Common myeloid progenitor, CD34-positive (primary cell): ENCODE measurements at places on chromosomes 2 and 18.

- no peaks in the 10 kb centered on the region for H3K27me3 ChIP-seq
- H3K4me3 ChIP-seq: no peak overlapping the region
- no peak for DNase-seq
These were observed 74.9 kb downstream of the ATL2 start for GRCh38 chr2:38301969-38302702.

GRCh38 chr2:62858231-62858832, 152.8 kb downstream of the EHBP1 start:
- H3K4me1 ChIP-seq: no peaks in the 10 kb centered on the region
- H3K27me3 ChIP-seq: no peaks in the 10 kb centered on the region
- H3K36me3 ChIP-seq: peaks cover 7% of the 10 kb centered on the region
- no peak overlapping the region for H3K4me3 ChIP-seq
- DNase-seq: no peak

GRCh38 chr18:39019989-39020388, 1454.4 kb upstream of the CELF4 start:
- H3K4me3 ChIP-seq: no peak overlapping the region
- H3K27me3 ChIP-seq: no peaks in the 10 kb centered on the region
- no peaks in the 10 kb centered on the region for H3K4me1 ChIP-seq
- no peak overlapping the region for H3K27ac ChIP-seq

- H3K27ac ChIP-seq: no peak overlapping the region
- no peaks in the 10 kb centered on the region for H3K27me3 ChIP-seq
- DNase-seq: no peak
- H3K4me3 ChIP-seq: no peak overlapping the region
- no peaks in the 10 kb centered on the region for H3K4me1 ChIP-seq
- H3K36me3 ChIP-seq: no peaks in the 10 kb centered on the region
These were observed 229.0 kb downstream of the MGAT5 start for GRCh38 chr2:134482766-134483340.

- H3K4me3 ChIP-seq: no peak overlapping the region
- peaks cover 23% of the 10 kb centered on the region for H3K4me1 ChIP-seq
- H3K27me3 ChIP-seq: no peaks in the 10 kb centered on the region
- DNase-seq: no peak
- H3K36me3 ChIP-seq: no peaks in the 10 kb centered on the region
These were observed 144.3 kb upstream of the SERTAD2 start for GRCh38 chr2:64797881-64798575.

- H3K4me1 ChIP-seq: peaks cover 15% of the 10 kb centered on the region
- no peaks in the 10 kb centered on the region for H3K27me3 ChIP-seq
- H3K36me3 ChIP-seq: peaks cover 53% of the 10 kb centered on the region
- H3K27ac ChIP-seq: no peak overlapping the region
These were observed 38.5 kb downstream of the GORASP2 start for GRCh38 chr2:170967553-170967952.

GRCh38 chr2:165959371-165959770, 5.8 kb upstream of the TTC21B start:
- H3K36me3 ChIP-seq: no peaks in the 10 kb centered on the region
- DNase-seq: no peak
- H3K4me3 ChIP-seq: no peak overlapping the region
- H3K4me1 ChIP-seq: peaks cover 2% of the 10 kb centered on the region

DNA sequence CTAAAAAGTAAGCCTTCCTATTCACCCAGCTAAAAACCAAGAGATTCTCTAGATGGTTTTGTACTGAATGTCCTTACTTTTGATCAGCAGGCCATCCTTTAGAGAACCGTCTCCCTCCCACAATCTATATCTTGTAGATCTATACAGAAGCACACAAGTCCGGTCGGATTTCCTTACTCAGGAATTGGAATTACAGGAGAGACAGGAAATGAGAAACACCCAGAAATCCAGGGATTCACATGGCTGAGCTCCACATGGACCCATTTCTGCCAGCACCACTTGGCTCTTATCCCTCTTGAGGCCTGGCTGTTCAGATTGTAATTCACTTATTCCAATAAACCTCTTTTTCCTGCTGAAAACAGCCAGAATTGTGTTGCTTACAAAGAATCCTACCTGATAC, 4.5 kb downstream of the OLA1 start:
- no peak for DNase-seq
- peaks cover 6% of the 10 kb centered on the region for H3K4me1 ChIP-seq
- no peak overlapping the region for H3K4me3 ChIP-seq
- H3K27ac ChIP-seq: no peak overlapping the region
- peaks cover 3% of the 10 kb centered on the region for H3K36me3 ChIP-seq

DNA sequence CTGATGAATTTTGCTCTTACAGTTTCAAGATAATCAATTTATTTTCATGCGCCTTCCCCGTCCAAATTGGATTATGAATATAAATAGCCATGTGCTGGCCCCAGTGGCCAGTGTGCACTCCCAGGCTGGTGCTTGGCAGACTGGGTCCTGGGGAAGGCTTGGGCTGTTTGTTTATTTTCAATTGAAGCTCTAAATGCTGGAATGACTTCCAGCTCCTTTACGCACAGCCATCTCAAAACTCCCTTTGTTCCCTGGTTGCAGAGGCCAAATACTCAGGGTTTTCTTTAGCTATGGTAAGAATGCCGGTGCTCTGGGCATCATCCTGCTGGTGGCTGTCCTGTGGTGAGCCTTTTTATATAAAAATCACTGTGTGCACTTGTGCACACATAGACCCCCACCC, 131.5 kb downstream of the PRKCE start:
- H3K36me3 ChIP-seq: no peaks in the 10 kb centered on the region
- H3K27me3 ChIP-seq: no peaks in the 10 kb centered on the region

GRCh38 chr18:29644276-29644675, 1398.3 kb downstream of the DSC3 start:
- H3K27ac ChIP-seq: no peak overlapping the region
- H3K36me3 ChIP-seq: no peaks in the 10 kb centered on the region
- H3K27me3 ChIP-seq: no peaks in the 10 kb centered on the region
- H3K4me3 ChIP-seq: no peak overlapping the region

DNA sequence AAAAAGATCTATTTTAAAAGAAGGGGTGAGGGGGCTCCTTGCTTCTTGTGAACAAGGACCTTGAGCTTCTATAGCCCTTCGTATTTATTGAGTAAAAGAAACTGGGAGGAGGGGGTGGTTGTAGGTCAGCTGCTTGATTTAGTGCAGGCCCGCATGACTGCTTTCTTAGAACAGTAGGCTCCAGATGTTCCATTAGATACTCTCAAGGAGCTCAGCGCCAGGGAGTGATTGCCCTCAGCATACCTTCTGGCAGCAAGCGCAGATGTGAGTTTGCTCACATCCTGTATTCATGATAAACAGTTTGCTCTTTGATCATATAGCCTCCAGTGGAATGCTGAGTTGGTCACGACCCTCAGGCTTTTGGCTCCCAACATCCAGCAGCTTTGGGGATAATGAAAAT, 108.9 kb upstream of the XPO1 start:
- no peaks in the 10 kb centered on the region for H3K36me3 ChIP-seq
- no peak overlapping the region for H3K4me3 ChIP-seq
- no peak overlapping the region for H3K27ac ChIP-seq

DNA sequence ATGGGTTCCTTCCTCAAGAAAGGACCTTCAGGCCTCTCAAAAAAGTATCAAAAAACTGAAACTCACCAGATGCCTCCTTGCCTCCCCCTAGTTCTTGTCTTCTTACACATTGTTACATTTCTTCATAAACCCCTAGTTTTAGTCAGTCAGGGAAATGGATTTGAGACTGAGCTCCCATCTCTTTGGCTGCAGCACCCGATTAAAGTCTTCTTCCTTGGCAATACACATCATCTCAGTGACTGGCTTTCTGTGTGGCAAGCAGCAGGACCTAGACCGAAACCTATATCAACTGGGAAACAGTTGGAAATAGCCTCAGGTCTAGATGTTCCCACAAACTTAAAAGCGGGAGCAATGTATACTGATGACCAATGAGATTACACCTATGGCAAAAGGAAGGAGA, 512.2 kb upstream of the PKDCC start:
- no peak for DNase-seq
- no peaks in the 10 kb centered on the region for H3K4me1 ChIP-seq
- no peaks in the 10 kb centered on the region for H3K27me3 ChIP-seq
- no peak overlapping the region for H3K27ac ChIP-seq
- no peaks in the 10 kb centered on the region for H3K36me3 ChIP-seq

- DNase-seq: no peak
- peaks cover 33% of the 10 kb centered on the region for H3K27me3 ChIP-seq
- H3K27ac ChIP-seq: no peak overlapping the region
These were observed 9.0 kb upstream of the ARHGEF4 start for GRCh38 chr2:130827502-130828251.

- peak overlapping the region; percentile 56 for H3K27ac ChIP-seq
- peak overlapping the region; percentile 48 for H3K4me3 ChIP-seq
- DNase-seq: peak; percentile 71
- H3K4me1 ChIP-seq: peaks cover 28% of the 10 kb centered on the region
- H3K36me3 ChIP-seq: no peaks in the 10 kb centered on the region
- H3K27me3 ChIP-seq: no peaks in the 10 kb centered on the region
These were observed 22.2 kb downstream of the NFE2L2 start for GRCh38 chr2:177242121-177242987.

- no peak overlapping the region for H3K4me3 ChIP-seq
- no peaks in the 10 kb centered on the region for H3K27me3 ChIP-seq
- no peaks in the 10 kb centered on the region for H3K4me1 ChIP-seq
- H3K36me3 ChIP-seq: peaks cover 17% of the 10 kb centered on the region
- DNase-seq: no peak
These were observed 29.5 kb downstream of the SLC39A10 start for GRCh38 chr2:195686564-195686963.

DNA sequence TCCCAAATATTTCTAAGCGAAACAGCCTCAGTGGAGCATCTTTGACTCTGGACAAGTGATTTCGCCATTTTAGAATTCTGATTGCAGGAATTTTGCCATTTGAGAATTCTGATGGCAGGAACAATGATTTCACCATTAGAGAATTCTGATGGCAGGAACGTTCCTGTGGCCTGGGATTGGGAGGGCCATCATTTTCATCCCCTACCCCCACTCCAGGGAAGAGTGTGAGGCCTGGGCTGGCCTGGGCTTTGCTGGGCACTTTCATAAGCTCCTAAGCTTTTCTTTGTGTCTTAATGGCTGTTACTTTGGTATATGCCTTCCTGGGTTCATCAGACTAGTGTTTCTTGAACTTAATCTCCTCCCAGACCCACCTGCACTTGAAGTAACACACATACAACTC, 129.3 kb upstream of the EPAS1 start:
- H3K36me3 ChIP-seq: peaks cover 2% of the 10 kb centered on the region
- H3K27ac ChIP-seq: no peak overlapping the region
- no peak for DNase-seq
- no peaks in the 10 kb centered on the region for H3K27me3 ChIP-seq

DNA sequence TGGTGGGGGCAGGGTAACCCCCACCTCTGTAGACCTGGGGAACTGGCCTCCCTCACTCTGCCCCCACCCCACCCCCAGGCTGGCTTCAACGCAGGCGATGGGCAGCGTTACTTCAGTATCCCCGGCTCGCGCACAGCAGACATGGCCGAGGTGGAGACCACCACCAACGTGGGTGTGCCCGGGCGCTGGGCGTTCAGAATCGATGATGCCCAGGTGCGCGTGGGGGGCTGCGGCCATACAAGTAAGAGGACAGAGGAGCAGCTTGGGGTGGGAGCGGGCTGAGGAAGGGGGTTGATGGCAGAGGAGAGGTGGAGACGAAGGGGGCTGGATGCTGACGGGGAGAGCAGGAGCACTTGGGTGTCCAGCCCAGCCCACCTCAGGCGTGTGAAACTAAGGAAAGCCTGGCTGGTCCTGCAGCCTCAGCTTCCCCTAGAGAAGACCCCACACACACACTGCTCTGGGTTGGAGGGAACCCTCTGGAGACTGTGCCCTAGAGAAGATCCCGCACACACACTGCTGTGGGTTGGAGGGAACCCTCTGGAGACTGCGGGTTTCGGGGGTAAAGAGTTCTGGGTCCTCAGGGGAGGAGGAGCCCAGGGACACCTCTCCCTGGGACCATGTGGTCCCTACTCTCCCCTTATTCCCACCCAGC, 36.2 kb downstream of the SNED1 start:
- H3K27me3 ChIP-seq: no peaks in the 10 kb centered on the region
- no peak overlapping the region for H3K27ac ChIP-seq
- H3K4me1 ChIP-seq: peaks cover 8% of the 10 kb centered on the region
- no peak for DNase-seq

DNA sequence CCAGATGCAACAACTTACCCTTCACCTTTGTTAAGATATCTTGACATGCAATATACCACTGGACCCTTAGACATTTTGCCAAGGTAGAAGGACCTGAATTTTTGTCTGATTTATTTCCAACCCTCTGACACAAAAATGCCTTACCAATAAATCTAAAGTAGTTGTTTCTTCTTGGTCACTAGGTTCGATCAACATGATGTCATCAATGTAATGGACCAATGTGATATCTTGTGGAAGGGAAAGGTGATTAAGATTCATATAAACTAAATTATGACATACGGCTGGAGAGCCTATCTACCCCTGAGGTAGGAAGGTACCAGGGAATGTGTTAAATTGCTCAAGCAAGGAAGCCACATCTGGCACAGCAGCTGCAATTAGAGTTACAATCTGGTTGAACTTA, 67.7 kb upstream of the SERPINE2 start:
- H3K36me3 ChIP-seq: no peaks in the 10 kb centered on the region
- no peak for DNase-seq
- H3K4me1 ChIP-seq: no peaks in the 10 kb centered on the region
- H3K27me3 ChIP-seq: no peaks in the 10 kb centered on the region

- H3K4me1 ChIP-seq: no peaks in the 10 kb centered on the region
- no peaks in the 10 kb centered on the region for H3K27me3 ChIP-seq
- no peak for DNase-seq
- H3K4me3 ChIP-seq: no peak overlapping the region
These were observed 53.7 kb downstream of the HS1BP3 start for GRCh38 chr2:20596973-20597859.

DNA sequence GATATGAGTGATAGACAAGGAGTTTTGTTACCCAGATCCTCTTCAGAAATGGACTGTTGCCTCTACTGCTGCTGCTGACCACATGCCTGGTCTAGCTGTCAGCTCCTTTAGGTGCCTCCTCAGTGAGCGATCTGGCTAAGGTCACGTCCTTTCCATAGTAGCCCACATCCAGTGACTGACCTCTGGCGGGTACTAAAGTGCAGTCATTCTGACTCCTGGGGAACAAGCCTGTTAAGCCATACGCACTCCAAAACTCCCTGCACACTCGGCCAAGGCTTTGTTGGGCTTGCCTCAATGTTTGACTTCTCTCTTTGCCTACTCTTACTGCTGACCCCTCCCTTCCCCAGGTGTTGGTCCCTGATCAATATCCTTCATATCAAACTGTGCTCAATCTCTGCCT, 685.2 kb downstream of the IRS1 start:
- no peaks in the 10 kb centered on the region for H3K27me3 ChIP-seq
- no peak overlapping the region for H3K4me3 ChIP-seq
- no peak for DNase-seq
- H3K27ac ChIP-seq: no peak overlapping the region
- H3K36me3 ChIP-seq: no peaks in the 10 kb centered on the region
- H3K4me1 ChIP-seq: peaks cover 12% of the 10 kb centered on the region

- DNase-seq: peak; percentile 61
- H3K36me3 ChIP-seq: no peaks in the 10 kb centered on the region
- H3K4me3 ChIP-seq: no peak overlapping the region
- peaks cover 14% of the 10 kb centered on the region for H3K27me3 ChIP-seq
- H3K4me1 ChIP-seq: no peaks in the 10 kb centered on the region
- no peak overlapping the region for H3K27ac ChIP-seq
These were observed 114.5 kb downstream of the INSIG2 start for GRCh38 chr2:118202707-118203303.

- no peaks in the 10 kb centered on the region for H3K4me1 ChIP-seq
- H3K4me3 ChIP-seq: no peak overlapping the region
- peak; percentile 38 for DNase-seq
- H3K27ac ChIP-seq: no peak overlapping the region
- no peaks in the 10 kb centered on the region for H3K27me3 ChIP-seq
These were observed 122.8 kb downstream of the LYPD1 start for GRCh38 chr2:132547090-132547687.
